ENCODE measurements at places on chromosomes 16 and 17.

GRCh38 chr17:16935241-16935663 lies 36.7 kb downstream of the TNFRSF13B start:
- DNase-seq = no peak

- no peak for DNase-seq
Observed at GRCh38 chr16:4261557-4262172, 11.2 kb downstream of the TFAP4 start.

GRCh38 chr17:80068301-80069222 lies 32.1 kb downstream of the CCDC40 start:
- no peak for DNase-seq

- DNase-seq = no peak
Observed at GRCh38 chr17:48546137-48546923, 1.4 kb upstream of the HOXB2 start.

GRCh38 chr17:78174870-78175642 lies 6.7 kb downstream of the SYNGR2 start:
- DNase-seq = no peak

DNA sequence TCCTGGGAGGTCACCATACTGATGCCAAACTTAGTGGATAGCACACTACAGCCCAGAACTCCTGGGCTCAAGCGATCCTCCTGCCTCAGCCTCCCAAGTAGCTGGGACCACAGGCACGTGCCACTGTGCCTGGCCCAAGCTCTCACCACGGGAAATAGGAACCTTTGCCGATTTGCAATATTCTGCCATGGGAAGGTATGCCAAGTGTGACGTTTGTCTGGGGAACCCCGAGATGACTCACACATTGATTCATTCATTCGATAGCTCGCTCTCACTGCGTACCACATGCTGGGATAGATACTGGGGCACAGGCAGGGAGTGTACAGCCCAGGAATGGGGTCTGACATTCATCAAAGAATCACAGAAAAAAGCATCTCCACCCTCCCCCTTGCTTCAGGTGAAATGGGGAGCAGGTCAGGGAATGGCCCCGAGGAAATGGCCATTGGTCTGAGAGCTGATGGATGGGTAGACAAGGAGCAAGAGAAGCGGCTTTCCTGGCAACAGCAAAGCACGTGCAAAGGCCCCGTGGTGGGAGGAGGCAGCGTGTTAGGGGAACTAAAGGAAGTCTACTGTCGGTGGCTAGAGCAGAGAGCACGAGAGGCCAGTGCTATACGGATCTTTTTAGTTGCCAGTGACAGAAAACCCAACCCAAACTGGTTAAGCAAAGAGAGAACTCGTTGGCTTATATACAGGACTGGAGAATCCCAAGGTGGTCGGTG lies 44.1 kb downstream of the DNAH17 start:
- DNase-seq = no peak

Measured in esophagus squamous epithelium (tissue), 5 donors.